Spinal cord (tissue), 10 donors: ENCODE measurements at places on chromosomes 5 and 9. TPM values are rescaled to one million over a fixed set of nuclear protein-coding genes. Genes with fewer than 3 reads are reported as not detected.

- DNase-seq, result no peak
These were observed 11.5 kb downstream of the NR2F1-AS1 start for GRCh38 chr5:93569300-93570160.

DNA sequence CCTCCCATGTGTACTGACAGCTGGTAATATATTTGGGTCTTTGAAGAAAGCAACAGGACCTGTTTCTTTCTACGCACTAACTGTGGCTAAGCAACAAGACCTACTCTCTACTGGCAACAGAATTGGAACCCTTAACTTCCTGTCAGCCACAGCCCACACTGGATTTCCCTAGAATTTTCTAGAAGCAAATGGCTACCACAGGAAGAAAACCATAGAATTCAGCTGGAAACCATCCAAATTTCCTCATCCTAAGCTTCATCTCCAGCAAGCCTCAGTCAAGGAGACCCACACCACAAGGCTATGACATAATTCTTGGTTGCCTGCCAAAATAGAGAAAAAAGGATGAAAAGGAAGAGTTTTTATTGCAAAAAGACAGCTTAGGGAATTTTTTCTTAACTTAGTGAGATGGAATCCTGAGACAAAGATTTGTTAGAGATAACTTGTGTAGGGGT, 171.8 kb upstream of the TNC start:
- no peak for DNase-seq

- no peak for DNase-seq
These were observed 275.3 kb upstream of the CDH6 start for GRCh38 chr5:30918171-30918570.

GRCh38 chr9:84146893-84147710, 166.5 kb downstream of the RMI1 start:
- DNase-seq, result no peak

DNA sequence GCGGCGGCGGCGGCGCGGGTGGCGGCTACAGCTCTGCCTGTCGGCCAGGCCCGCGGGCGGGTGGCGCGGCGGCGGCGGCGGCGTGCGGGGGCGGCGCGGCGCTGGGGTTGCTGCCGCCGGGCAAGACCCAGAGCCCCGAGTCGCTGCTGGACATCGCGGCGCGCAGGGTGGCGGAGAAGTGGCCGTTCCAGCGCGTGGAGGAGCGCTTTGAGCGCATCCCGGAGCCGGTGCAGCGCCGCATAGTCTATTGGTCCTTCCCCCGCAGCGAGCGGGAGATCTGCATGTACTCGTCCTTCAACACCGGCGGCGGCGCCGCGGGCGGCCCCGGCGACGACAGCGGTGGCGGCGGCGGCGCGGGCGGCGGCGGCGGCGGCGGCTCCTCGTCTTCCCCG, 296 bp downstream of the ZSWIM6 start:
- no peak for DNase-seq

The RNF183 gene
- total RNA-seq, result 0.11 TPM
